ENCODE measurements at places on chromosomes 5 and 9. TPM values are rescaled to one million over a fixed set of nuclear protein-coding genes. Genes with fewer than 3 reads are reported as not detected.

- no peak for DNase-seq
Observed at GRCh38 chr9:13110766-13111417, 168.6 kb downstream of the MPDZ start.

GRCh38 chr5:177995691-177996595 is at the start of gene PROP1:
Gene PROP1, minus strand, starts transcription at chr5:177996242. Its CDS starts 309 bp downstream, at chr5:177995933.
- no peak for DNase-seq

GRCh38 chr5:140609126-140609525 is 23.8 kb downstream of the CD14 start:
- DNase-seq, result no peak

DNA sequence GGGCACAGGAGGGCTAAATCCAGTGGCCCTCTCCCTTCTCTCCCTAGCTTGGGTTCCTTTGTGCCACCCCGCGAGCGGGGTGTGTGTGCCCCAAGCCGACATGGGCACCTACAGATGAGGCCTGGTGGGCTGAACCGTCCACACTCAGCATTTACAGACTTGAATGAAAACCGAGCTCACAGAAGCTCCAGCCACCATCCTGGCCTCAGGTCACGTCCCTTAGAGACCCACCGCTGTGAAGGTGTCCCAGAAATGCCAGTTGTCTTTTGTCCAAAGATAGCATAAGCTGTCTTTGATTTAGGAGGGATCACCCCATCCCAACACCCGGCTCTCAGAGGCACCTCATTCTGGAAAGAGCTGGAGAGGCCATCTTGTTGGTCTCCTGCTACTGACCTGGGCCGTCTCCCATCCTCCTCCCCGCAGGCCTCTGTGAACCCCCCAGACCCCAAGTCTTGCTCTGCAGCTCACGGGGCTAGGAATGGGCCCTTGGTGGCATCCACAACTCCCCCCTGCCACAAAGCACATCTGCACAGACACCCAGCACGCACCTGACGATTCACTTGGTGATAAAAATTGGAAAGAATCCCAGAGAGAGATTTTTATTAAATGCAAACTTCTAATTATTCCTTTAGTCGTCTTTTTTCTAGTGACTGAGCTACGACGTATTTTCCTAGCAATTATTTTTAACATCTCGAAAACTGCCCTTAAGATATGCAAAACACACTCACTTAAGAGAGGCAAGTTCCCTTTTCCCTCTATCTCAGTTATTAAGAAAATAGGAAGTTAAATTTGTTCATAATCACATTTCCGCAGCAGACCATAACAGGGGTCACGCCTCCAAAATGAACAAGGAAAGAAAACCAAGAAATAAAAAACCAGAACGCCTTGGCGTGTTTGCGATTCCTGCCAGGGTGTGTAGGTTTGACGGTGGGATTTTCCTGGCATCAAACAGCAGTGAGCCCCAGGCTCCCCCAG is 80.5 kb upstream of the LMX1B start:
- DNase-seq, result no peak

ZNG1C gene
- total RNA-seq, result 53.7 TPM
